ENCODE measurements at places on chromosomes 4 and X.

DNA sequence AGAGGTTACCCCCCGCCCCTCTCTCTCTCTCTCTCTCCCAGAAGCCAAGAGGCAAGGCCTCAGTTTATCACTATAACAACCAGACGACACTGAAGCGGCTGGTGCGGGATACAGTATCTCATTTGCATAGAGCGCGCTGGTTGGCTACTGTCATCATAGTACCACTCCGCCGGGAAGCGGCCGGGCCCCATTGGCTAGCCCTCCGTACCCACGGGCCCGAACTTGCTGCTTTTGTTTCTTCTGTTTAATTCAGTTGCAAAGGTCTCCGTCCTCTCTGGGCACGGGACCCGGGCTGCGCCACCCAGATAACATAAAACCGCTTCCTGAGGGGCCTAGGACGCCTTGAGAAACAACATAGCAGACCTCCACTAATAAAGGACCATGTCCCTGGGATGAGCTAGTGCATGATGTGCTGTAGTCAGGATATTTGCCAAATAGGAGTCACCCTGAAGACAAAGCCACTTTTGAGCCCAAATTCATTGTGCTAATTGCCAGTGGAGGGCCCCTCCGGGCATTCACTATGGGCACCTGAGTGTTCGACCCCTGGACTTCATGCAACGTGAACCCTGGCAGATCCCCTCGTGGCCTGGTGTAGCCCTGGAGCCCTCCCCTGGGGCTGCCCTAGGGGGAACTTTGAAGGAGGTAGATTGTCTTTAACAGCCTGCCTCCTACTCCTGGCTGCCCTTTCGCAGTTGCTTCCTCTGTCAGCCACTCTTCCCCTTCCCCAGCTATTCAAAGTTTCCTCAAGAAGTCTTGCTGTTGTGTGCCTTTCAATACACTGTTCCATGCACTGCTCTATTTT, at the start of gene PCYT1B:
Gene PCYT1B, minus strand, starts transcription at position 91 of the 802 bp plus-strand sequence. CDS start 242 bp downstream, outside the sequence.
- DNase-seq: no peak

DNA sequence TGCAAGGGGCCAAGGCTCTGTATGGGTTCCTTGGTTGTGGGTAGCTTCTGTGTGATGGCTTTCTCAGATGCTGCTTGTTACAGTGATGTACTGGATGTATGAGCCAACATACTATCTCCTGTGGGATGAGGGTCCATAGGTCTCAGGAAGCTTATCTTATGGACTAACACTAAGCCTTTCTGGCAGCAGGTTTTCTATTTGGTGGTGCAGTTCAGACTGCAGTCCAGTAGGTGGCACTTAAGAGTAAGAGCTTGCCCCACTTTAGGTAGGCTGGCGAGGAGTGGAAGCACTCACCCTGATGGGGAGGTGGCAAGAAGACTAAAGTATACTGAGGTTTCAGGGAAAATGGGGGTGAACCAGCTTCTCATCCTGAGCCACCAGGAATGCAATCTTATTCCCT, 306.7 kb upstream of the MAOA start:
- DNase-seq: peak; percentile 41

- DNase-seq: no peak
Observed at GRCh38 chrX:69137371-69138117, 27.7 kb downstream of the PJA1 start.

DNA sequence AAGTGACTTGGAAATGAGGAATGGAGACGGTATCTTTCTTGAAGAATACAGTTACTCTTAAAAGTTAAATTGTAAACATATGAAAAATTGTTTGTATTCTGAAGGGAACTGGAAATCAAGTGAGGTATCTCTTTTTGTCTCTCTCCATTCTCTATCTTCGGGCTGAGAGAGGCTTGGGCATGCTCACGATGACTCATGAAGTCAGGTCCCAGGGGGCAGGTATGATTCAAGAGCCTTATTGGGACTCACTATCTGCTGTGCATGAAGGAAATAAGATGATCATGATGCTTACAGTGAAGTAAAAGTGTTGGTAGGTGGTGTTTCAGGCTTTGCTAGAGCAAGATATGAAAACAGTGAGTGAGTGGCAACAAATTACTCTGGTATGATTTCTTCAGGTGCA, 200.4 kb upstream of the PITX2 start:
- DNase-seq: no peak

DNA sequence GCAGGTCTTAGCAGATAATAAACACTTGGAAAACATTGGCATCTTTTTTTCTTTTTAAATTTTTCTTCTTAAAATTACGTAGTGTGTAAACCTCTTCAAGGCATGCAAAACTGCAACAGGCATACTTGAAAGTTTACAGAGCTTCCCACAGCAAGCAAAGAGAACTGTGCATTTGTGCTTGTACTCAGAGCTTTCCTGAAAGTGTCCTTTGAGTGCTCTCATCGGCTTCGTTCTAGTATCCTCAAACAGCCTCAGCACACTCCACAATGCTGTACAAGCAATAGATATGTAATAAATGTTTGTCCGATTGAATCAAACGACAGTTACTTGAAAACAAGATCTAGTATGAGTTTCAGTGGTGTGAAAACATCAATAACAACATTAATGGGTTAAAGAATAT, 227.5 kb downstream of the PAPSS1 start:
- DNase-seq: no peak

Measured in Jurkat, Clone E6-1 (cell line).